ENCODE measurements at places on chromosomes 12 and 14.

- no peak for DNase-seq
Measured at GRCh38 chr12:123306200-123306599, 34.5 kb upstream of the CDK2AP1 start.

GRCh38 chr12:52015532-52016041, 8.8 kb downstream of the TAMALIN start:
- DNase-seq: no peak

DNA sequence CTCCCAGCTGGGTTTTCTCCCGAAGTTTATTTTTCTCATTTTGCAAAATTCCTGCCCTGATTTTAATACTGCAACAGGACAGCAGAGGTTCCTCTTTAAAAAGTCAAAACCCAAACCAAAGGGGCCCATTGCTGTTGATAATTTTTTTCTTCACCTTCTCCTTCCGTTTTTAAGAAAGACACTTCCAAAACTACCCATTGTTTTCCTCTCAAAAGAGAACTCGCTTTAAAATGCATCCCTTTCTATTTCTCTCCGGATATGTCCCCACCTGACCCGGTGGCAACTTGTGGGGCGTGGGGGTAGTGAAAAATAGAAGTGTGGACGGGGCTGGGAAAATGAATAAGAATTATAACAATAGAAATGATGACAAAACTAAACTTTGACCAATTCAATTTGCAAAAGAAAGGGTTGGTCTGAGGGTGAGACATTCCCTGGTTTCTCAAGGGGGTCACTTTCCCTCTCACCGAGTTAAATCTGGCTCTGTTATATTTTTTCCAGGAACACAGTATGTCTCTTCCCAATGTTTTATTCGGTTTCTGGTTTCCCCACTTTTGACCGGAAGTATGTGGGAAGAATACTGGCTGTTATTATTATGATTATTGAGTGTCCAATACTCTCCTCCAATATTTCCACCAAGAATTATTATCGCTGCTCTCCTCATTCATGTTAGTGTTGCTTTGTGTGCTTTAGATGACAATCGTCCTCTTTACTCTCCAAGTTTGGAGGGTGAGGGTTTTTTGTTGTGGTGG, 4.1 kb upstream of the TBX5 start:
- no peak for DNase-seq

DNA sequence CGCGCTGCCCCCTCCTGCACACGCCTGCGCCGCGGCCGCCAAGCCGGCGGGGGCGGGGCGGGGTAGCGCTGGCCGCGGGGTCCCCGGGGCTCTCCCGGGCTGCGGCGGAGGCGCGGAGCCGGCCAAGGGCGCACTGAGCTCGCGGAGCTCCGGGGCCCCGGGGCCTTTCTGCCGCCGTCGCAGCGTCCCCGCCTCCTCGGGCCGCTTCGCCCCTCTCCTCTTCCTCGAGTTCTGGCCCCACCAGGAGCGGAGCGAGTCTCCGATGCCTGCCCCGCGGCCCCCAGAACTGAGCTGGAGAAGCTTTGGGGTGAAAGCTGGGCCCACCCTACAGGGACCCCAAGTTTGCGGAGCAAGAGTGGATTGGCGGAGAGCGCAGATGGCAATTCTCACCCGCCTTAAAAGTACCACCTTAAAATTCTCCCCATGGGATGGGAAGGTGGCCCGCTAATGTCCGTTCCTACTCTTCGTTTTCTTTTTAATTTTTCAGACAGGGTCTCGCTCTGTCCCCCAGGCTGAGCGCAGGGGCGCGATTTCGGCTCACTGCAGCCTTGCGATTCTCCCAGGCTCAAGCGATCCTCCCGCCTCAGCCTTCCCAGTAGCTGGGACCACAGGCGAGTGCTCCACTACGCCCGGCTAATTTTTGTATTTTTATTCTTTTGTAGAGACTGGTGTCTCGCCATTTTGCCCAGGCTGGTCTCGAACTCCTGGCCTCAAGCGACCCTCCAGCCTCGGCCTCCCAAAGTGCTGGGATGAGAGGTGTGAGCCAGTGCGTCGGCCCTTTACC, 129.6 kb downstream of the NDUFA12 start:
- no peak for DNase-seq

DNA sequence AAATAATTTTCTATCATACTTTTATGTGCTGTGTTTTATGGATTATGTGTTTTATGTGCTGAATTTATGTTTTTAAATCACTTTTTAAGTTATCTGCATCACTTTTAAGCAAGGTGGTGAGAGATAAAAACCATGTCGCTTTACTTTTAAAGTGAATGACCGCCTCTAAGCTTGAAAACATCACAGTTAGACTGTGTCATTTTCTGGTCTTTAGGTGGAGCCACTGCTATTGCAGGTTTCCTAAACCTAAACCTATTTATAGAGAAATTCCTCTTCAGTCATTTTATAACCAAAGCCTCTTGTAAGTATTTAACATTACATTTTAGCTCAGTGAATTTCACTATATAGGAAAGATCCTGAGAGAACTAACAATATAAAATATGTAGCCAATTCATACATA, 21.0 kb upstream of the MDM2 start:
- no peak for DNase-seq

- no peak for DNase-seq
Measured at GRCh38 chr12:28059668-28060067, 87.1 kb upstream of the PTHLH start.

GRCh38 chr12:78455991-78456390, 408.6 kb upstream of the SYT1 start:
- no peak for DNase-seq

GRCh38 chr14:56118611-56119181, 485 bp downstream of the PELI2 start:
- DNase-seq: no peak

DNA sequence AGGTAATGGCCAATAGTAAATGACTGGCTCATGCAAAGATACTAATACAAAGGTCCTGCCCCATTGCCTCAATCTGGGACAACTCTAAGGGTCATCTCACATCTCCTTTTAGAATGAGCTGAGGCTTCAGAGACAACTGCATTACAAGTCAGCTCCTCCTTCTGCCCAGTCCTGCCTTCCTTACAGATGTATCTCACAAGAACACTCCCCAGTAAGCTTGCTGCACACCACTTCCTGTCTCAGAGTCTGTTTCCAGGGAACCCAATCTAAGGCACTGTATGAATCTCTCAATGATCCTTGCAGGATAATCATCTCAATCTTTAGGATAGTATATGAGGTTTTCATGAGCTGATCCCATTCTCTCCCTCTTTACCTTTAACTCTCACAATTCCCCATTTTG, 57.8 kb upstream of the ZDHHC17 start:
- DNase-seq: no peak

GRCh38 chr14:61891810-61892209, 129.6 kb downstream of the SNAPC1 start:
- no peak for DNase-seq

- DNase-seq: no peak
Measured at GRCh38 chr14:38866461-38866860, 236.6 kb downstream of the SEC23A start.

GRCh38 chr14:98280436-98280835, 991.6 kb downstream of the BCL11B start:
- DNase-seq: no peak
